ENCODE measurements at places on chromosomes 12 and 14. TPM values are rescaled to one million over a fixed set of nuclear protein-coding genes. Genes with fewer than 3 reads are reported as not detected.

Gene LIN7A
- 7.2 TPM for total RNA-seq

Gene NYNRIN
- total RNA-seq = 32.7 TPM

Gene ATXN3
- total RNA-seq = 38.6 TPM

Gene CMA1
- total RNA-seq = 2.2 TPM

GRCh38 chr12:2013527-2014223 is 9.4 kb upstream of the DCP1B start:
- DNase-seq = no peak

DNA sequence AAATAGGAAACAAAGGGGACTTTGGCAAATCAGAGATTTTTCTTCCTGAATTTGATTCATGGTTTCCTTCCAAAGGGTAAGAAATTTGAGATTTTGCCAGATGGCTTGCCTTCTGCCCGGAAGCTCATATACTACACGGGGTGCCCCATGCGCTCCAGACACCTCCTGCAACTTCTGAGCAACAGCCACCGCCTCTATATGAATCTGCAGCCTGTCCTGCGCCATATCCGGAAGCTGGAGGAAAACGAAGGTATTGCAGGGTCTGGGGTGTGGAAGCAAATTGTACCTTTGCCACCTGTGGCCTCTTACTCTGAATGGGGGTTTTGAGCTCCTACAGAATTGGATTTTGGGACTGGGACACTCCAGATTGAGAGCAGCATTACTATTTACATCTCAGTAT is 63.5 kb downstream of the FRMD6 start:
- DNase-seq = no peak

- DNase-seq = no peak
Observed at GRCh38 chr12:39959467-39959866, 146.4 kb downstream of the SLC2A13 start.

GRCh38 chr12:88684170-88684569 is 103.9 kb upstream of the KITLG start:
- DNase-seq = no peak

GRCh38 chr12:62530596-62530995 is 64.0 kb downstream of the MON2 start:
- no peak for DNase-seq

DNA sequence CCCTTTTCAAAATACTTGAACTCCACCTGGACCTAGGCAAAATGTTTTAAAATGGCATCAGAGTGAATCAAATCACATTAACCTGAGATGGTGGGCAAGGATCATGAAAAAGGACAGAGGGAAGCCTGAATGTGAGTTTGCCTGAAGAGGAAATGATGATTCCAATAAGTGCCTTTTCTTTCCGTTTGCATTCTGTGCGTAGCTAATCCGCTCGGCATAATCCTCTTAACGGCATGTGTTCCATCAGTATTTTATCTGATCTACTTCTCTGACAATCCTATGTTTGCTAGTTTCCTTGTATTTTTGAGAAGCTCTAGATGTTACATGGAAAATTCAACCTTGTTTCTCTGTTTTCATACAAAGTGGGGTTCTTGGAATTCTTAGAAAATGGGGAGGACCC is 354.6 kb downstream of the NRXN3 start:
- DNase-seq = no peak
